ENCODE measurements at places on chromosomes 5 and 9.

DNA sequence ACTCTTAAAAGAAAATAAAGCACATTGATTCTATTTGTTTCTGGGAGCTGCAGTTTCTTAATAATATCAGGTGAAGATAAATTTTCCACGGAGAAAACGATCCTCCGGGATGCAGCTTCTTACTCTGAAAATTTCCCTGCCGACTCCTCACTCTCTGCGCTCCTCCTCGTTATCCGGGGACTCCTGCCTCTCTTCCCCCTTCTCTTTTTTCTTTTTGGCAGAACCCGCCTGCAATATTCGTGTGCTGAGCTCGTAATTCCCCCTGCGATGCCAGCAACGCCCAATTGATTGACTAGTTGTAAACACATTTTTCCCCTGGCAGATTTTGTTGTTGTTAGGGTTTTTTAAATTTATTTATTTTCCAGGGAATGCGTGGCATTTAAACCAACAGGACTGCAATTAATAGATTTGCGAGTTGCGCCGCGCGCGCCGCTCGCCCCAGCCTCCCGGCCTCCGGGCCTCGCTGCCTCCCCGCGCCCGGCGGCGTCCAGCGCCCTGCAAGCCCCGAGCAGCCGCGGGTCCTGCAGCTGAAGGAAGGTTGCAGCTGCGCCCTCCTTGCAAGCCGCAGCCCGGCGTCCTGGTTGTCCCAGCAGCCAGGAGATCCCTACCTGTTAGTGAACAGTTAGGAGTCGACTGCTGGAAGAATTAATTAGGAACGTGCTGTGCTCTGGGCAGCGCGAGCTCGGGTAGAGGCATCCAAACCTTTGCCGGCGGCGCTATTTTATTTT is 2.2 kb downstream of the NTNG2 start:
- DNase-seq = no peak

DNA sequence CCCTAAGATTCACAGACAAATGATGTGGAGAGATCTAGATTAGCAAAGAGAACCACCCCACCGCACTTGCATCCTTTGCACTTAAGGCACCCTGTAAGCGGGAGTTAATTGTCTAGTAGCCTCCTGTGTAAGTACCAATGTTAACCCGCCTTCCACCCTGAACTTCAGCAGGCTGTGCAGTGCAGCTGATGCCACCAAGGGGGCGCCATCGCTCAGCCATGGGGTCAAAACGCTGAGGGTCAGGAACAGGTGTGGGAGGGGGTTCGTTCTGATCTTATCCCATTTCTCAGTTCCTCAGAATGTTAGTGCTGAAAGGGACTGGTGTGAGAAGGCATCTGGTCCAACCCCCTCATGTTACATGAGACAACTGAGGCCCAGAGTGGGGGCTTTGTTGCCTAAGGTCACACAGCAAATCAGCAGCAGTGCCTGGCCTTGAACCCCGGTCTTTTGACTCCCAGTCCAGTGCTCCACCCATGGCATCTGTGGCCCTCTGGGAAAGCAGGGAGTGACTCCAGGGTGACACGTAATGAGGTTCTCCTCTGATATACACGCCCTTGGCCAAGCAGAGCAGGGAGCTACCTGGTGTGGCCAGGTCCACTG is 57.3 kb downstream of the CYFIP2 start:
- no peak for DNase-seq

DNA sequence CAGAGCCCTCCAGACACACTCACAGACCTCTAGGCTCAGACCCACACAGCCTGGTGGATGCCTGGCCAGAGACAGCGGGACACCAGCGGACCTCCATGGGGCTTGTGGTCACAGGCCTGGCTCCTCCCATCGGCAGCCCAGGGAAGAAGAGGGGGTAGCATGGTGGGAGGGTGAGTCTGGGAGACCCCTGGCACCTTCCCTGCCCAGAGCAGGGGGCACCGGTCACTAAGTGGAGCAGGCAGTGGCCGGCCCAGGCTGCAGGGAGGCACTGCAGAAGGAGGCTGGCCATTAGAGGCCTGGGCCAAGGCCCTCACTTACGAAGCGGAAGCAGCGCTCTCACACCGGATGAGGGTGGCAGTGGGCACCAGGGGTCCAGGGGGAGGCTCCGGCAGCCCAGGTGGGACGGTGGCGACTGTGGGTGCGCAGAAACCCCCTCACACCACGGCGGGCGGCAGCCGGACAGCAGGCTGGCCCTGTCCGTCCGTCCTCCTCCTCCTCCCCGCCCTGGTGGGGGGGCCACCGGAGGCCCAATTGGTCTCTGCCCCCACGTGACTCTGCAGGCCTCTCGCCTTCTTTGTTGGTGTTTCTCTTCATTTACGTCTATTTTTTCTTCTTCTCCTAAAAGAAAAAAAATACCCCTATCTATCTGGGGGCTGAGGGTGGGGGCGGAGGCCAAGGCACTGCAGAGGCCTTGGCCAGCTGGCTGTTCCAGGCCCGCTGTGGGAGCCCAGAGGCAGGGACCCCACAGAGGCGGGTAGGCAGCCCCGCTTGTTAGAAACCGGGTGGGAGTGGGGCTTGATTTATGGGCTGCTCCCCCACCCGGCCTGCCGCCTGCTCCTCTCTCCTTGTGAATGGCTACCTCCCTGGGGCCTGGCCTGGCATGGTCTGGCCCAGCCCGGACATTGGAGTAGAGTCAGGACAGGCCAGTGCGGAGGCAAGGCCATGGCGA is at the start of gene NR5A1:
NR5A1 (minus strand) TSS at position 469 of the 949 bp plus-strand sequence. CDS start 4,004 bp downstream, outside the sequence.
- DNase-seq = no peak

DNA sequence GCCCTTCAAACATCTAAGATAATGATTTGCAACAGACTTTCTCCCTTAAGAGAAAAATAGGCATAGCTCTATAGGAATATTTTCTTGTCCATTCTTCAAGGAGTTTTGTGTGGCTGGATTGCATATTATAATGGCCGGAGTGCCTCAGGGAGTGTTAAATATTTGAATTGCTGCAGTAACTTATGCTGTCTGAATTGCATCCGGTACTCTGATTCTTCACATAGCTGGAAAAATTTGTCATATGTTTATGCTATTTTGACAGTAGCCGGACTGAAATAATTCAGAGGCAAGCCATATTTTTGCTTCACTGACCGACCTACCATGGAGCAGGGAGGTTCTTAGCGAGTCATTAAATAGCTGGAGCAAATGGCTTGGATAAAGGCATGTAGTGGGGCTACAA is 621.0 kb downstream of the ACTL7B start:
- no peak for DNase-seq

GRCh38 chr9:116497095-116497890 is 189.8 kb upstream of the TRIM32 start:
- DNase-seq = no peak

- DNase-seq = no peak
These were observed 76.5 kb upstream of the OLFM1 start for GRCh38 chr9:135010921-135011320.

- no peak for DNase-seq
These were observed 115.6 kb downstream of the RPS23 start for GRCh38 chr5:82162573-82162972.

GRCh38 chr9:99457406-99457805 is 235.3 kb downstream of the SEC61B start:
- DNase-seq = no peak

- DNase-seq = no peak
These were observed 65.2 kb upstream of the FYB1 start for GRCh38 chr5:39284552-39284951.

DNA sequence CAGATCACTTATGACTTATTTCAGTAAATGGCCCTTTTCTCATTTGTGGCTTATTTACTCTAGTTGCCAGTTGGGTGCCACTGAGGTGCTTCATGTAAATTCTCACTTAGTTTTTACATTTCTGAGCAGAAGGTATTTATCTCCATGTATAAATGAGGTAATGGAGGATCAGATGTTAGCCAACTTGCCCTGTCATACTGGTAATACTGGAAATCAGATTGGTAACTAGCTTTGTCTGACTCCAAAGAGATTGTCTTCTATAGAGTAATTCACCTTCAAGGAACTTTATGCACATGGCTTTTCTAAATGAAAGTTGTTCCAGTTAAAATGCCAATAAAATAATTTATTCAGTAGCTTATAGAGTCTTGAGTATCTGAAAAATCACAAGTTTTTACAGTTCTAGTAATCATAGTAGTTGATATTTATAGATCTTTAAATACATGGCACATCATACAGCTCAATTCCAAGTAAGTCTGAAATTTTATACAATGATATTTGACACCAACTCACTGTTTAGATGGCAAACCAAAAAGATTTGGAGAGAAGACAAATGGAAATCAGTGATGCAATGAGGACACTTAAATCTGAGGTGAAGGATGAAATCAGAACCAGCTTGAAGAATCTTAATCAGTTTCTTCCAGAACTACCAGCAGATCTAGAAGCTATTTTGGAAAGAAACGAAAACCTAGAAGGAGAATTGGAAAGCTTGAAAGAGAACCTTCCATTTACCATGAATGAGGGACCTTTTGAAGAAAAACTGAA is 28.8 kb downstream of the RAB14 start:
- no peak for DNase-seq

DNA sequence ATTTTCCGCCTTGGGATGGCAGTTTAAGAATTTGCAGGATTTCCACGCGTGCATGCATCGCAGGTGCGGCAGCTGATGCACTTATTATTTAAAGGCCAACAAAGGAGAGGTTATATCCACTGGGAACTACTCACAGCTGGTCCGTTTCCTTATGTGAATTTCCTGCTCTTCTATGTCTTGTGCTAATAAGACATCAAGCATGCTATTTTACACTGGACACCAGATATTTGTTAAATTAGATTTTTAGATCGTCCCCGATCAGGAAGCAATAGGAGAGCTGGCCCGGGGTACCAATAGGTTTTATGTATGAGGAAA is 476 bp upstream of the DTWD2 start:
- DNase-seq = no peak

DNA sequence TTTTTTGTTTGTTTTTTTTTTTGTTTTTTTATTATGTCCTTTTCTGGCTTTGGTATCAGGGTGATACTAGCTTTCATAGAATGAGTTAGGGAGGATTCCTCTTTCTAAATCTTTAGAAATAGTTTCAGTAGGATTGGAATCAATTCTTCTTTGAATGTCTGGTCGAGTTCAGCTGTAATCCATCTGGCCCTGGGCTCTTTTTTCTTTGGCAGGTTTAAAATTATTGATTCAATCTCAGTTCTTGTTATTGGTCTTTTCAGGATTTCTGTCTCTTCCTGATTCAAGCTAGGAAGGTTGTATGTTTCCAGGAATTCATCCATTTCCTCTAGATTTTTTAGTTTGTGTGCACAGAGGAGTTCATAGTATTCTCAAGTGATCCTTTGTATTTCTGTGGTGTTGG is 34.9 kb downstream of the IQGAP2 start:
- DNase-seq = no peak

DNA sequence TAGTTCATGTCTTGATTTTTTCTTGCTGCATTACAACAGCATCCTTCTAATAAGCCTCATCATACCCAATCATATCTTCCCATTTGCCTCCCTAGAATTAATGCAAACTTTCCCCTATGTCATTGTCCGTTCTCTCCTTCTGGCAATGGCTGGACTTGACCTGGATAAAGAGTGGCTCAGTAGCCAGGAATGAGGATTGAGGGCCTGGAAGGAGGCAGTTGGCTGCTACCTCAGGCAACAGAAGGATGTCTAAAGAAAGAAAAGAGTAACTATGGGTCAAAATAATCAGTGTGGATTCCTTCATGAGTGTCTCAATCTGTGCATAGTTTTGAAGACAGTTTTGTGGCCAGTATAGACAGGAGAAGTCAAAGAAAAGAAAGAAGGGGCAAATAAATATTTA is 209.6 kb downstream of the TRPM3 start:
- no peak for DNase-seq

Measured in T-cell (primary cell).